ENCODE measurements at places on chromosomes 11 and 22.

GRCh38 chr22:19942157-19943081 lies 801 bp upstream of the TXNRD2 start:
- no peak for DNase-seq

DNA sequence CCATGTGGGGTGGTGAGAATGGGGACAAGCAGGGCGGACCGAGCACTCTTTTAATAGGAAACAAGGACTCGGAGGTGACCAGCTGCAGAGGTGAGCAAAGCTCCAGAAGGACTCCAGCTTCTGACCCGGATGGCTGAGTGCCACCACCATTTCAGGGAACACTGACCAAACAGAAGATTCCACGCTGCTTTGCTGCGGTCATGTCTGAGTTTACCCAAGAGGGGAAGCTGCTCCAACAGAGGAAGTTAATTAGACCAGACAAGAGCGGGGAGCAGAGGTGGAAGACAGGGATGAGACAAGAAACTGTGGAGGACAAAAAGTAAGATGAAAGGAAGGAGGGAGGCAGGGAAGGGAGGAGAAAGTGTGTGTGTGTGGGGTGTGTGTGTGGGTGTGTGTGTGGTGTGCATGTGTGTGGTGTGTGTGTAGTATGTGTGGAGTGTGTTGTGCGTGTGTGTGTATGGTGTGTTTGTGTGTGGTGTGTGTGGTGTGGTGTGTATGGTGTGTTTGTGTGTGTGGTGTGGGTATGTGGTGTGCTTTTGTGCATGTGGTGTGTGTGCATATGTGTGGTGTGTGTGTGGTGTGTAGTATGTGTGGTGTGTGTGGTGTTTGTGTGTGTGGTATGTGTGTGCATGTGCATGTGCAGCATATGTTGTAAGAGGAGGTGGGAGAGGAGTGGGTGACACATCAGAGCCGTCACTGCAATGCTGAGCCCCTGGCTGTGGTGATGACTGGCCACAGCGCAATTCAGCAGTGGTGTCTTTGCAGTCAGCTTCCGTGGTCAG lies 82.2 kb upstream of the AKIP1 start:
- no peak for DNase-seq

GRCh38 chr11:54930930-54931329 lies 224.3 kb downstream of the OR4A5 start:
- no peak for DNase-seq

- DNase-seq: no peak
Observed at GRCh38 chr11:37320921-37321320, 722.9 kb upstream of the RAG2 start.

DNA sequence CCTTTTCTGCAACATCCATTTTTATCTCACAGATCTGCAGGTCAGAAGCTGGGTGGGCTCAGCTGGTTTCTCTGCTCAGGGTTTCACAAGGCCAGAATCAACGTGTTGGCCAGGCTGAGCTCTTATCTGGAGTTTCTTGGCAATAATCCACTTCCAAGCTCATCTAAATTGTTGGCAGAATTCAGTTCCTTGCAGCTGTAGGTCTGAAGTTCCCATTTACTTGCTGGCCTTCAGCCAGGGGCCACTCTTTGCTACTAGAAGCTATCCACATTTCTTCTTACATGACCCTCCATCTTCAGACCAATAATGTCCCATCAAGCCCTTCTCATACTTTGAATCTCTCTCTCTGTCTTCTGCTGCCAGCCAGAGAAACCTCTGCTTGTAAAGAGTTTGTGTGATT lies 103.5 kb downstream of the WNT11 start:
- no peak for DNase-seq

DNA sequence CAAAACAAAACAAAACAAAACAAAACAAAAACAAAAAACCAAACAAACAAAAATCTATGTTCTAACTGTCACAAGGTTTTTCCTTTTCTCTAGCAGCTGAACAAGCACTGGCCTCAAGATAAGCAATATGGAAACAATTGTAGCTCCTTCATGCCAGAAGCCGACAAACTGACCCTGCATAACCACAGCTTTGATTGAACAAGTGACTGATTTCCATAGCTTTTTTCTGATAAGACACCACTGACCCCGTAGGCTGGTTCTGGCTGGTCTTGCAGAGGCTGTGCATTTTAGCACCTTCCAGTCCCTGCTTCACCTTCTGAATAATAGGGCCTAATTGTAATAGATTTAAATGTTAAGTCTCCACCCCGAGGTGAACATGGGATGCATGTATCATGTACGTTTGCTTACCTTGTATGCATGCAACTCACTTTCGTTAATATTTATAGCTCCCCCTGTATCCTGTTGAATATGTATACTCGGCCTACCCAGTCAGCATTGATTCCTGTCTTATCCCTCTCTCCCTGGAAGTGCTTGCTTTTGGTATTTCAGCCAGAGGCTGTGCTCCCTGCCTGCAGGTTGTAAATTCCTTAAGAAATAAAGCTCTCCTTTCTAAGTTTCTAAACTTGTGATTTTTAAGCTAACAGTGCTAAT lies 49.6 kb downstream of the CNTF start:
- DNase-seq: no peak

GRCh38 chr11:133034929-133035328 lies 497.4 kb downstream of the OPCML start:
- DNase-seq: no peak

- DNase-seq: peak; percentile 71
Observed at GRCh38 chr11:34053161-34053686, 1.7 kb downstream of the CAPRIN1 start.

DNA sequence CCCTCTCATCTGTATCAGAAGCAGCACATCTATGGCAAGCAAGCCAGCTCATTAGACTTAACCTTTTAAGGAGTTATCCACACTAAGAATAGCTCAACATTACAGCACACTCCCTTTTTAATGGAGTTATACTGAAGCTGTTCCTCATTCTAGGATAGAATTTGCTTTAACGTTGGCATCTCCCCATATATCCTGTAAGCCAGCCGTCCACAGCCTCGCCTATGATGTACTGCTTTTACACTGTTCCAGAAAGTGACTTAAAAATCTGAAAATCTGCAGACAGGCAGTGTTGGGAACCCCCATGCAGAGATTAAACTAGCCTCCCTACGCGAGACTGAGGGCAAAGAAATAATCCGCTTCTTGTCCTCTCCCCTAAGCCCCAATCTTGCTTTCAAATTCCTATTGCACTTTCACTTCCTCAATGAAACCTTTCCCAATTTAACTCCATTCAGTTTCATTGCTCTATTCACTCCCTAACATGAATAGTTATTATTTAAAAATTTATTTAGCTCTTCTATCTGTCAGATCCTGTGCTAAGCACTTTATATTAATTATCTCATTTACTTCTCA lies 225.0 kb downstream of the BLID start:
- no peak for DNase-seq
